ENCODE measurements at places on chromosomes 3 and 15.

GRCh38 chr15:88882785-88883184 is 12.6 kb downstream of the HAPLN3 start:
- DNase-seq = no peak

- DNase-seq = no peak
Observed at GRCh38 chr3:194779729-194780224, 94.1 kb downstream of the FAM43A start.

DNA sequence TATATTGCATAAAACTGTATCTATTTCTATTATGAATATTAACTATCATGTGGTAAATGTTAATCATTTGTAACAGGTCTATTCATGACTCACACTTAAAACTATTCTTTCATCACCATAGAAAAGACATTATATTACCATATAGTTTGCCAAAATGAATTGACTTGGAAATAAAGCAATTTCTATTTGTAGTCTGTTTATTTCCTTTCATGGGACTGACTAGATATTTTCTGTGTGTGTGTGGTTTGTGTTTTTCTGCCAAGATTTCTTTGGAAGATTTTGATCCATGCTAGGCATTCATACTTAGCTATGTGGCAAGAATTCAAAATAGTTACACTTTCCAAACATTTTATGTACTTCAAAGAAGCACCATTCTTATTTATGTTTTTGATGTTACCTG is 522.5 kb upstream of the AGTR1 start:
- DNase-seq = no peak

DNA sequence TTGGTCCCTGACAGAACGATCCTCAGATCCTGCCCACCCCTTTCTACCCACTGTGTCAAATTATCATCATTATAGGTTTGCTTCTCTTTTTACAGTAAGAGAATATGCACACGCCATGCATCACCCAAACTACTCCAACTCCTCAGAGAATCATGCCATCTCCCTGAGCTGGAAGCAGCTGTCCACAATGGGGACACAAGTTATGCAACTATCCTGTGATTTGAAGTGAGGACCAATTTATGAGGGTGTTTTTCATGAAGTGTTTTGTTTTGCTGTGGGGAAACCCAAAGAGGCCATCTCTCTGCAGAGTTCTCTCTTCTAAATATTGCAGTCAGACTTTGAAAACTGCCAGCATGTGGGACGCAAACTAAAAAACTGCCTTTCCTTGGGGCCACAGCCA is 35.8 kb upstream of the TNFSF10 start:
- DNase-seq = no peak

DNA sequence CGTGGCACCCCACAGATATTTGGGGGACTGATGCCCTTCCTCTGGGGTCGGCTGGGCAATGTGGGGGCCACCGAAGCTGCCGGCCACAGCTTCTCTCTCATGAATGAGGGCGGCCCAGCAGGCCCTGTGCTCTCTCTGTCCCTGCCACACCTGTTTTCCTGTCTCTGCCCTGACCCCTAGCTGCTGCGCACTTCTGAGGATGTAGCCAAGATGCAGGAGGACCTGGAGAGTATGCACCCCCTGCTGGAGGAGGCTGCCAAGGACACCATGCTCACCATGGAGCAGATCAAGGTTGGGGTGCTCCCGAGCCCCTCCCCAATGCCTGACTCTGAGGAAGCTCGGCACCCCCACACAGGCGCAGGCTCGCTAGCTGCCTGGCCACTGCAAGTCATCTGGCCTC is 59.7 kb downstream of the SEMA3G start:
- no peak for DNase-seq

GRCh38 chr3:60729056-60729455 is 522.2 kb downstream of the FHIT start:
- DNase-seq = no peak

- no peak for DNase-seq
Observed at GRCh38 chr15:44668921-44669320, 5.5 kb upstream of the SPG11 start.

DNA sequence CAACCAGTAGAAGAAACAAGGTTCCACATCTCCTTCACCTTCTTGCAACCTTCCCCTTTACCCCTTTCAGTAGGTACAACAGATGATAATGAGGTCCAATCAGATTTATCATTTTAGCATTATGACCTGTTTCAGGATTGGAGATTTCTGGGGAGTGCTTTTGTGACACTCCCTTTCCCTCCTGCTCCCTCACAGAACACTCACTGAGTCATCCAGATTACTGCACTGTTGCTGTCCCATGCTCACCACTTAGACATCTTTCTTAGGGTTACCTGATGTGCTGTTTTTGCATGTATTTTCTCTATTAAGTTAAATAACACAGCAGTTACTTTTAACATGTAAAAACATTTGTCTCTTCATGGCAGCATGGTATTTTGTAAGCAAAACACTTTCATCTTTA is 118.5 kb downstream of the MFSD1 start:
- DNase-seq = no peak

DNA sequence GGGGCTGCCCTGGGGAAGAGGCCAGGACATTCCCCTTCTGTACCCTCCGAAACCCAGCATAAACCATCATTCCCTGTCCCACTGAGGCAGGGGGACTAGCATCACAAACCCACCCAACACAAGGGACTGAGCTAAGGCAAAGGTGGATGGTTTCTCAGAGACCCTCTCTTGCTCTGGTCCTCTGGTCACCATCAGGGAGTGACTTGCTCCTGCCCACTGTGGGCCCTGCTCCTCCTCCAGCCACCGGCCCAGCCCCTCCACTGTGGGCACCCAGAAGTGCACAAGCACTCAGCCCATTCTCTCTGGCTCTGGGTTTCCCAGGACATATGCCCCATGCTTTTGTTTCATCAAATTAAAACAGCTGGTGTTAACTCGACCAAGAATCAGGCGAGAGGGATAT is 44.9 kb downstream of the PTH1R start:
- no peak for DNase-seq

DNA sequence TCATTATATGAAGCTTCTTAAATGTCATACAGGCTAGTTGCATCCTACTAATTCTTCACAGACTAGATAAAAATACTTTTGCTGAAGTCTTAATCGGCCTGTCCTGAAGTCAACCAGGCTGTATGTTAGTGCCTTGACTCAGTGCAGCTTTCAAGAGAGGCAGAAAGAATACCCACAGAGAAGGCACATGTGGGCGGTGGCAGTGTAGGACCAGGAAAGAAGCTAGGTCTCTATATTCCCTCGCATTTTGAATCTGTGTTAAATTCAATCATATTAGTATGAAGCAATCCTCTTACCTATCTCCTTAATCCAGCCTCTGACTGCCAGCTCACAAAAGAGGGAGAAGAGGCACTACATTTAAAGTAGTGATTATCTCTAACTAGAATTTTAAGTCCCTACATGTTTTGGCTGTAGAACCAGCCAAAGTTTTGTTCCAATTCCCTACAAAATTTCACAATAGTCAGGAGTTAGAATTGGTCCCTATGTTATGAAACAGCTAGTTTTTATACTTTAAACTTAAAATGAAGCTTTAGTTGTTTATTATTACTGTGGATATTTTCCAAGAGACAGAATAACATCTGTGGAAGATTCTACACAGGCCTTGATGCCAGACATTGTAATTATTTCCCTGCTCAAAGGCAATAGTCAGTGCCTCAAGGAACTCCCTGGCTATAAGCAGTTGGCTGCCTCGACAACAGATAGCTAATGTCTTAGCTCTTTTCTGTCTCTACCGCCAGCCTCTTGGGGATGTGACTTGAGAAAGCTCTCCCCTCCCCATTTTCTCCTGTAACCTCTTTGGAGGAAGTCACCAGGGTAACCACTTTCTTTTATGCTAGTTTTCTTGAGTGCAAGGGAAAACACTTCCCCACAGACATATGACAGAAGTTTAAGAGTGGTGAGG is 31.9 kb downstream of the CRTC3 start:
- no peak for DNase-seq

- DNase-seq = no peak
Observed at GRCh38 chr3:142495103-142495502, 47.3 kb upstream of the XRN1 start.

GRCh38 chr3:122572940-122573412 is 4.5 kb upstream of the PARP15 start:
- peak; percentile 5 for DNase-seq
